Stimulated activated naive CD4-positive, alpha-beta T cell treated with Interleukin-2 at 50 U/mL for 16 hours (primary cell): ENCODE measurements at places on chromosomes 1 and 21.

DNA sequence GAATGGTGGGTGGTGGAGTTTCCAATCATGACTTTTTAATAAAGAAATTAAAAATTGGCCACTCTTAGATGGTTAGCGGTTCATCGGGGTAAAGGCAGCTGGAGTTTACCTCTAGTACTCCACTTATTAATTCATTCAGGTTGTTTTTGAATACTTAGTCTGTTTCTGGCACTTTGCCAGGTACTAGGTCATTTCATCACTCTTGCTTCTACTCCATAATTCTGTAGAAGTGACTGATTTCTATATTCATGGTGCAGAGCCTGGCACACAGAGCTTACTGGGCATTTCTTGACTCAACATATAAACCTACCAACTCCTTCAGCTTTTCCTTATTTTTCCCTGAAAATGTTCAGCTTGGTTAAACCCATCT is 31.5 kb downstream of the FOXD2 start:
- no peak for DNase-seq

DNA sequence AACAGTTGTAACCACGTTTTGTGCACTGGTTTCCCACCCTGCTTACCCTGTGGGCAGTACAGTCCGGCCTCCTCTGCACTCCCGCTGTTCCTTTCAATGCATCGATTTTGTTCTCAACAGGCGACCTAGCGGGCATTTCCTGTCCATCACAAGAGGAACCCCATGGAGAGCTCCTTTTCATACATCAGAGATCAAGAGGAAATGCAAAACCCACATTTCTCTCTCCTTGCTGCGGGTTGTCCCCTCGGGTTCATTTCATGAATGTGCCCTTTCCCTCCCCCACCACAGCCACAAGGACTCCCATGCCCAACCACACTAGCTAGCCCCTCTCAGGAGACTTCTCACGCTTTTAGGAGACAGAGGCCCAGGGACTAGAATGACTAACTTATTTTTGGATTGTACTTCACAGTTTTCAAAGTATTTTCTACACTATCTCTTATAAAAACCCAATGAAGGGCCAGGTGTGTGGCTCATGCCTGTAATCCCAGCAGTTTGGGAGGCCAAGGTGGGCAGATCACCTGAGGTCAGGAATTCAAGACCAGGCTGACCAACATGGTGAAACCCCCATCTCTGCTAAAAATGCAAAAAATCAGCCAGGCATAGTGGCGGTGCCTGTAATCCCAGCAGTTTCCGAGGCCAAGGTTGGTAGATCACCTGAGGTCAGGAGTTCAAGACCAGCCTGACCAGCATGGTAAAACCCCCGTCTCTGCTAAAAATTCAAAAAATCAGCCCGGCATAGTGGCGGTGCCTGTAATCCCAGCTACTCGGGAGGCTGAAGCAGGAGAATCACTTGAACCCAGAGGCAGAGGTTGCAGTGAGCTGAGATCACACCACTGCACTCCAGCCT is 18.4 kb downstream of the ATP1A4 start:
- DNase-seq: no peak

- no peak for DNase-seq
Measured at GRCh38 chr1:17078991-17079868, 25.4 kb upstream of the SDHB start.

DNA sequence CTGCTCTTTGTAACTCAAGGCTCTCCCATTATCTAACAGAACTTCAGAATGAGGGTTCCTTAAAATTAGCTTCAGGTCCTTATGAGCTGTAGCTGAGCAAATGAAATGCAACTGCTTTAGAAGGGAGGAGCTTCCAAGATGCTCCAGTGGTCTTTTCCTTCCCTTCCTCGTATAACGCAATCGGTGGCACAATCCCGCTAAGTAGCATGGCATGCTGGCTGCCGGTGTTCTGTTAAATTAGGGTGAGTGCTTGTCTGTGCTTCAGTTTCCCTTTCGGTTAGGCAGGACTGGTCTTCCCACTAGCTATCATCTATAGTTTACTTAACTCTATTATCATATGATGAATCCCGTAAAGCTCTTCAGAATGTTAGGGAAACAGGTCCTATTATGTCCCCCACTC is 917 bp downstream of the KIAA0040 start:
- DNase-seq: no peak

- DNase-seq: no peak
Measured at GRCh38 chr1:61436016-61436415, 288.9 kb downstream of the TM2D1 start.

DNA sequence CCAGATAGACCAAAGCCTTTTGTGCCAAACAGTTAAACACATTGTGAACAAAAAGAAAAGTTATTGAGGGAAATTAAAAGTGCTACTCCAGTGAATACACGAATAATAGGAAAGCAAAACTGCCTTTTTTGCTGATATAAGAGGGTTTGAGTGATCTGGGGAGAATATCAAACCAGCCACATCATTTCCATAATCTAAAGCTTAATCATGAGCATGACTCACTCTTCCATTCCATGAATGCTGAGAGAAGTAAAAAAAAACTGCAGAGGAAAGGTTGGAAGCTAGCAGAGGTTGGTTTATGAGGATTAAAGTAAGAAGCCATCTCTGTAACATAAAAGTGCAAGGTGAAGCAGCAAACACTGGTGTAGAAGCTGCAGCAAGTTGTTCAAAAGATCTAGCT is 350.6 kb upstream of the NCAM2 start:
- no peak for DNase-seq

DNA sequence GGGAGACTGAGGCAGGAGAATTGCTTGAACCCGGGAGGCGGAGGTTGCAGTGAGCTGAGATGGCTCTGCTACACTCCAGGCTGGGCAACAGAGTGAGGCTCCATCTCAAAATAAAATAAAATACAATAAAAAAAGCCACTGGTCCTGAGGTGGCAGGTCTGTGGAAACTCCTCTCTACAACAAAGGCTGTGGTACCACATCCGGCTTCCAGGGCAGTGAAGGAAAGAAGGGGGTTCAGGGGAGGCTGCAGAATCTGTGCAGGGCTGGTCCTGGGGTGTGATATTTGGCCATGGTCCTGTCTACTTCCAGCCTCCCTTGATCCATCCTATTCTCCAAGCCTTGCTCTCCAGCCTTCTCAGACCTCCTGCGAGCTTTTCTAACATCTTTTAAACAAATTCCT is 731 bp upstream of the ZNF683 start:
- DNase-seq: no peak

GRCh38 chr1:239606850-239607400 is 220.6 kb downstream of the CHRM3 start:
- no peak for DNase-seq

DNA sequence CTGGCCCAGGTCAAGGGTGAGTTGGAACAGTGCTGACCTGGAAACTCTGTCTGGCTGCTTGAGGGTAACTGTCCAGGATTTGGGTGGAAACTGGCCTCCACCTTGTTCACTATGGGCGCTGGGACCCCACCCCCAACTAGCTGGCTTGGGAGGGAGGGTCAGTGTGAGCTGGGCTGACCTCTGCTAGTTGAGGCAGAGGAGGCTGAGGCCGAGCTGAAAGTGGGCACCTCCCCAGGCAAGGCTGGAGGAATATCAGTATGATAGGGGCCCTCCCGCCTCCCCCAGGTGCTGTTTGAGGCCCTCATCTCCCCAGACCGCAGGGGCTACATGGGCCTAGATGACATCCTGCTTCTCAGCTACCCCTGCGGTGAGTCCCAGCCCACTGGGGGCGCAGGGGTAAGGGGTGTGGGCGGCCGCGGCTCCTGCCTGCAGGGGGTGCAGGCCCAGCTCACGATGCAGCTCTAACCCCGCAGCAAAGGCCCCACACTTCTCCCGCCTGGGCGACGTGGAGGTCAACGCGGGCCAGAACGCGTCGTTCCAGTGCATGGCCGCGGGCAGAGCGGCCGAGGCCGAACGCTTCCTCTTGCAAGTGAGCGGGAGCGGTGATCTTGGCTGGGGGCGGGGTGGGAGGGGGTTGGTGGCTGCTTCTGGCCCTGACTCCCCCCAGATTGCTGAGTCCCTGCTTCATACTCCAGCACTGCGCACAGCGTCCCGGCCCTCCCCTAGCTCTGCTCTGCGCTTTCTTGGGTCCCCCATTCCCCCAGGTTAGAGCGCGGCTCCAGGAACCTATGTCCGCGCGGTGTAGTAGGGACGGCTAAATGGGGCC is 22.9 kb downstream of the PTPRU start:
- no peak for DNase-seq

DNA sequence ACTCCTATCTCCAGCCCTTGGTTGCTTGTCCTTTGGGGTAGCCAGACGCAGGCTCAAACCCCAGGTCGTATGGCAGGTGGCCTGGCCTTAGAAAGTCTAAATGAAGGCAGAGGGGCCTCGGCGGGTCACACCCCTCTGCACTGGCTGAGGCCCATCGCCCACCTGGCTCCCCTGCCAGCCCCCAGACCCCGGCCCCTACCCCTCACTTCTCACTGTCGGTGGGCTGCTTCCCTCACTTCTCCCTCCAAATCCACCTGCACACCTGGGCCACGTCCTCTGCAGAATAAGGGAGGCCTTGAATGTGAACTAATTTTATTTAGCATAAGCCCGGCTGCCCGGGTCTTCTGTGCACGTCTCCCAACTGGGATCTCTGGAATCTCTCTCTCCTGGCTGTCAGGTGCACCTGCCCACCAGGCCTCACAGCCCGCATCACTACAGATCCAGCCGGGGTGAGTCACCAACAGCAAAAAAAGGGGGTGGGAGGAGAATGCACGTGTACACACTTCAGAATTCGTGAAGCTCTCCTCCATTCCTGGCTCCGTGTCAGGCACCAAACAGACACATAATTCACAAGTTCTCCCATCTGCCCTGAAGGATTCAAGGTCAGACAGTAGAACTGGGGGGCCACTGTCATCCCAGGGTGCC is 107.5 kb upstream of the SIM2 start:
- no peak for DNase-seq

DNA sequence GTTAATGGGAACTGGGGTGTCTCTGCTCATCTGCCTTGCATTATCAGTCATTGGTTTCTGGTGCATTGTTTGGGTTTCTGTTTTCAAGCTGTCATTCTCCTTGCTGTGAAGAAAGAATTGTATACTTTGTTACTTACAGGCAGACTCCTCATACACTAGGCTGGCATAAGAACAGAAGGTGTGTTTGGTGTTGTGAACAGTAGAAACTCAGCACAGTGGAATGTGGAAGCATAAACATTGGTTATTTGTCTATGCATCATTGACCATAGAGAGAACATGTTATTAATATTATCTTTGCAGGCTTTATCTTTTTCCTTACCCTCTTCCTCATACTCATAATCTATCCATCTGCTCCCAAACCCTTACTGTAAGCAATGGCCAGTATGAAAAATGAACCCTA is 18.2 kb downstream of the C1orf87 start:
- no peak for DNase-seq

- DNase-seq: no peak
Measured at GRCh38 chr1:115429241-115429640, 91.2 kb upstream of the NGF start.

GRCh38 chr1:16167331-16168143 is 11.7 kb upstream of the EPHA2 start:
- peak; percentile 55 for DNase-seq

- no peak for DNase-seq
Measured at GRCh38 chr1:231950331-231951128, 323.9 kb downstream of the DISC1 start.

DNA sequence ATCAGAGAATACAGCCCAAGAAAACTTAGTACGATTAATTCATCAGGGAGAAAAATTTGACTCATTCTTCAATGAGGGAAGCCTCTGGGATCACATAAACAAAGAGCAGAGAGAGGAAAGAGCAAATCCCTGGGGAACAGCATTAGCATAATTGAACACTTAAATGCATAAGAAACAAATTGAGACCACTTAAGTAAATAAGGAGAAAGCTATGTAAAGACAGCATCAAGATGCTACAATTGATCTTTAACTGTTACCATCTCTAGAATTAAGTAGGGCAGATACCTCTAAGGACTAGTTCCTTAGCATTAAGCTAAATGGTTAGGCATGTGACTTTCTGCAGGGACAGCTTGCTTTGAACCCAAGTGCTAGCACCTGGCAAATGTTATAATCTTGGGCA is 265.1 kb upstream of the NEGR1 start:
- no peak for DNase-seq

DNA sequence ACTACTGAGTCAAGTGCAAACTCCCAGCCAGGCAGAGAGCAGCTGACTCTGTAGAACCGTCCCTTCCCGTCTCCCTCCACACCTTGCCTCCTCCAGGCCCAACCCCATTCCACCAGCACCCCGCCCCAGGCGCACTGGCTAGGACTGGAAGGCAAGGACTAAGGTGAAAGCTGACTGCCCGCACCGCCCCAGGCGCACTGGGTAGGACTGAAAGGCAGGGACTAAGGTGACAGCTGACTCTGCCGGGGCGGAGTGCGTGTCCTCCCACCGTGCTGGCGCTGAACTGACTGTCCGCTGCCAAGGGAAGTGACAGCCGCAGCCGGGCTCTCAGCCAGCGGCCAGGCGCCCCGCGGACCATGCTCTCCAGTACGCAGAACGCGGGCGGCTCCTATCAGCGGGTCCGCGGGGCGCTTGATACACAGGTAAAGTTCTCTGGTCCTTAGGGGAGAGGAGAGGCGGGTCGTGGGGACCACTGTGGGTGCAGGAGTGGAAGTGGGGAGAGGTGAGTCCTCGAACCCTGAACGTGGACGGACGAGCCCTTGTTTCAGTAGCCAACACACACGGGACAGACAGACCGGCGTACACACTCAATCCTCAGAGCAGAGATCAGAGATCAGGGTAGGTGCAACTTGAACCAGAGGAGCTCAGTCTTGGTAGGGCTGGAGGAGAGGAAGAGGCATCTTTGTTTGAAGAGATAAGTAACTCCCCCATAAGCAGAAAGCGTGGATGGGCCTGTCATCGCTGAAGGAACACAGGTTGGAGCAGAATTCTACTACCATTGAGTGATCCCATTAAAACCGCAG is 58.0 kb downstream of the RBM11 start:
- DNase-seq: no peak

DNA sequence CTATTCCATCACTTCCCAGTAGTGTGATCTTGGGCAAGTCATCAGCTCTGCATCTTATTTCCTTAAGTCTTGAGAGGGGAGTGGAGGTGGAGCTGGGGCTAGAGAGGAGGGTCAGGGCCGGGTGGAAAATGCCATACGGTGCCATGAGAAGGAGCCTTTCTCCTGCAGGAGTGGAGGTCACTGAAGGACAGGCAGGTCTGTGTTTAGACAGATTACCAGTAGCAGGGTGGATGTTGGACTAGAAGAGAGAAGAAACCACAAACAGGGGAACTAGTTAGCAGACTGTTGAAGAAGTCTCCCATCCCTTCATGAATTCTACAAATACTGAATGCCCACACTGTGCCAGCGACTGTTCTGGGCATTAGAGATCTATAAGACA is 13.9 kb upstream of the CPT2 start:
- no peak for DNase-seq

- DNase-seq: no peak
Measured at GRCh38 chr1:231500666-231501065, 27.8 kb upstream of the TSNAX start.

DNA sequence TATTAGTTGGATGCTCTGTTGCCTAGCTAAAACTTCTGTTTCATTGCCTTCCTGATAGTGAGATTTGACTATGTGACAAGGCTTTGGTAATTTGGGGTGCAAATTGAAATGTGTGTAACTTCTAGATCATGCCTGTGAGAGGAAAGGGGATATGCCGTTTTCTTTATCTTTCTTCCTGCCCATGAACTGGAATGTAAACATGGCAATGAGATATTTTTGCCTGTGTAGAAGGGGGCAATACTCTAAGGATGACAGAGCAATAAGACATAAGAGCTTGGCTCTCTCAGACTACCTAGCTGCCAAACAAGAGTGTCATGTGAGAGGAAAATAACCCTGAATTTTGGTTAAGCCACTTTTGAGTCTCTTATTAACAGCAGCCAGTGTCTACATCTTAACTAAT is 49.7 kb downstream of the RAP1A start:
- no peak for DNase-seq
